Left lobe of liver (tissue), 2 donors: ENCODE measurements at places on chromosomes 5 and 9. TPM values are rescaled to one million over a fixed set of nuclear protein-coding genes. Genes with fewer than 3 reads are reported as not detected.
A peak's percentile ranks its signal among the peaks of the same experiment; 100 is the strongest.

GRCh38 chr9:88954066-88954465 lies 37.2 kb upstream of the S1PR3 start:
- DNase-seq, result no peak

DNA sequence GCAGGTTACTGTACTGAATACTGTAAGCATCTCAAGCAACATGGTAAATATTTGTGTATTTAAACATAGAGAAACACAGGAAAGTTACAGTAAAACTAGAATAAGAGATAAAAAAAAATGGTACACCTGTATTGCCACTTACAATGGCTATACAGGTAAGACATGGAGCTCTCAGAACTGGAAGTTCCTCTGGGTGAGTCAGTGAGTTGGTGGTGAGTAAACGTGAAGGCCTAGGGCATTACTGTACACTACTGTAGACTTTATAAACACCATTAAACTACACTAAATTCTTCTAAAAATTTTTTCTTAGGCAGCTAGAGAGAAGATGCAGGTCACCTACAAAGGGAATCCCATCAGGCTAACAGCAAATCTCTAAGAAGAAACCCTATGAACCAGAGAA lies 872.9 kb downstream of the TAF11L14 start:
- no peak for DNase-seq

DNA sequence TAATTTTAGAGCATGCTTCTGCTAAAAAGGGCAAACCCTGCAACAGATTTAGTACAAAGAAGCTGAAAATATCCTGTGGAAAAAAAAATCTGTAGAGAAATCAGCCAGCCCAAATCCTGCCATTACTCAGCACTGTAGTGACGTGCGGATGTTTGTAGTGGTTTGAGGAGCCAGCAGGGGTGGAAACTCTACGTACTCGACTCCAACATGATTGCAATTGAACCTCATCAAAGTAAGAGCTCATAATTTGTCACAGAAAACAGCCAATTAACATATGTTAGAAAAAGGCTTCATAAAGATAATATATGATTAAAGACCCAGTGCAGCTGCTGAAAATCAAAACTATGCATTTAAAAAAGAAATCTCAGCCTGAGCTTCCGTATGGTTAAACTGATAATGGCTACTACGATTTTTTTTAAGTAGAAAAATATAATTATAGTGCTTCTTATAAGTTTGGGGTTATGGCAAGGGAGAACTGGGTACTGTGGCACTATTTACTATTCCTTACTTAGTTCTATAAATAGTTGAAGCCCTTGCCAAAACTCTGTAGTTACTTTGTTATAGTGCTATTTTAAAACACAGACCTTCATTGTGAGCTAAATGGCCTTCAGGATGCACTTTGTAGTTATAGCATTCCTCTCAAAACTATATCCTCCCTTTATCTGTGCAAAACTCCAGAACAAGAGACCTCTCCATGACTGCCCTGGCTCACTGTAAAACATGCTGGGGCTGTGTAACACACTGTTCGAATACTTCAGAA lies 49.4 kb downstream of the MEF2C start:
- DNase-seq, result no peak

GRCh38 chr5:62283005-62283404 lies 23.0 kb upstream of the KIF2A start:
- no peak for DNase-seq

- no peak for DNase-seq
These were observed 28.6 kb upstream of the HRH2 start for GRCh38 chr5:175629261-175629660.

- no peak for DNase-seq
These were observed 28.8 kb downstream of the PDE4D start for GRCh38 chr5:59864718-59865117.

- DNase-seq, result no peak
These were observed 34.6 kb upstream of the SEMA4D start for GRCh38 chr9:89532478-89532877.

- DNase-seq, result peak; percentile 77
These were observed 267.2 kb downstream of the RAB3C start for GRCh38 chr5:58849921-58850667.

- DNase-seq, result no peak
These were observed 51.3 kb upstream of the GRIA1 start for GRCh38 chr5:153439130-153439529.

DNA sequence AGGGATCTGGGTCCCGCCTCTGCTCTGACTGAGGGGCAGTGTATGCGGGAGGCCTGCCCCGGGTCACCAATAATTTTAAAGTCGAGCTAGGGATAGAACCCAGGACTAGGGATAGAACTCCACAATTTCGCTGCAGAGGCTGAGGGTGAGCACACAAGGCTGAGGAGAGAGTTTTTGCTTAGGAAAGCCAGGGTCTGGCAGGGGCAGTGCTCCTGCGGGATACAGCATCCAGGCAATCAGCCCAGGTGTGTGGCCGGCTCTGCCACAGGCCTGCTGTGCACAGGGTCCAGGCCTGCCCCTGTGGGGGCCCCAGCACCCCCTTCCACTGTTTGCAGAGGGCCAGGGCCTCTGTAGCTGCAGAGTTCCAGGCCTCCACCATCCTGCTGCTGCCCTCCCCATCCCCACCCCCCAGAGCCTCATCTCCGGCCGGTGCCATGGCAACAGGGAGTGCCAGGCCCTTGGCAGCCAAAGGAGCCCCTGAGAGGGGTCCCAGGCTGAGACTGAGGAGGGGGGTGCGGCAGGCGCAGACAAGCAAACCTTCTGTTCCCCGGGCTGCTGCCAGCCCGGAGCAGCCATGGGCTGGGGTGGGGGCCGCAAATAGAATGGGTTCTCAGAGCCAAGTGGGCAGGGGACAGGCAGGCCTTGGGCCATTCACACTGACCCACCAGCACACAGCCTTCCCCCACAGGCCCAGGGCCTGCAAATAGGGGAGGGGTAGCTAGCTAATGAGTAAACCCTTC lies 8.6 kb downstream of the PDGFRB start:
- no peak for DNase-seq

DNA sequence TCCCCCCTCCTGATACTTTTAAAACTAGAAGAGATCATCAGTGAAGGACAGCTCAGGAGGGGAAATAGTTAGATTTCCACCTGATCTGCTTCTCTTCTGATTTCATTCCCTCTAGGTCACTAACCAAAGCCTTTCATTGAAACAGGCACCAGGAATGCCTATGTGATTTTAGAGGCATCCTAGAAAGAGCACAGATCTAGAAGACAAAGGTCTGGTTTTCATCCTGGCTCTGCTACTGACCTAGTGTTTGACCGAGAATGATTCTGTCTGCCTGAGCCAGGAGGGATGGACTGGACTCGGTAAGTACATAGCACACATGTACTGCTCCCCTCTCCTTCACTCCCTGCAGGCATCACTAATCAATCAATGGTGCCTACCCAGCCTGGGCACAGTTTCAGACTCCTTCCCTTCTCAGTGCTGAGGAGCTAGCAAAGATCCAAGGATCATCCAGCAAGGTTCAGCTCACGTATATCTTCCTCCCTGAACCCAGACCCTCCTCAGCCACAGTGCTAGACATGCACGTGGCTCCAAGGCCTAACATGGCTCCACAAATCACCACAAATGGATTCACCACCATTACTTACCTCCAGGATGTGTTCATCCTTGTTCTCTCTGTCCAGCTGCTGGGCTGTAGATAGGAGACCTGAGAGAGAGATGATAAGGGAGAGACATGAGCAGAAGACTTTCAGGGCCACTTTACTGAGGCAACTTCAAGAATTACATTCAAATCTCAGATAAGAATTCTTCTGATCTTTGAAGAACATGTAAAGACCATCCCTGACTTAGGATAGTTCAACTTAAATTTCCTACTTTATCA lies 35.2 kb downstream of the FAT2 start:
- DNase-seq, result no peak

GRCh38 chr9:131483319-131484050 lies 19.2 kb upstream of the POMT1 start:
- DNase-seq, result no peak

- DNase-seq, result no peak
These were observed 521.4 kb downstream of the CAAP1 start for GRCh38 chr9:26371236-26371635.

- no peak for DNase-seq
These were observed 607.8 kb downstream of the PSAT1 start for GRCh38 chr9:78904686-78905085.

DNA sequence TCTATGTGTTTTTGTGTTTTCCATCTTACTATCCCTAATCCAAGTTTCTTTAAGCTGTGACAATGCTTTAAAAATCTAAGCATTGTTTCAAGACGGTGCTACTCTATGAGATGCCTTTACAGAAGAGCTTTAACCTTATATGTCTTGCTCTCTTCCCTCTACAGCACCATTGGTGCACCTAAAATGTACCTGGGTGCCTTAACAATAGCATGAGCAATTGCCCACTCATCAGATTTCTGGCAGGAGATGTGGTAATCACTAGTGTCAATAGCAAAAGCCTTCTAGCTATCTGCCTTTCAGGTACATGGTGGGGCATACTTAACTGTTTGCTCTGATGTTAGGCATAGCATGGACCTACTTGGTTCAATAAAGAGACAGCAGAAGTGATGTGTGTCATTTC lies 222.3 kb upstream of the KIF2A start:
- DNase-seq, result no peak

DNA sequence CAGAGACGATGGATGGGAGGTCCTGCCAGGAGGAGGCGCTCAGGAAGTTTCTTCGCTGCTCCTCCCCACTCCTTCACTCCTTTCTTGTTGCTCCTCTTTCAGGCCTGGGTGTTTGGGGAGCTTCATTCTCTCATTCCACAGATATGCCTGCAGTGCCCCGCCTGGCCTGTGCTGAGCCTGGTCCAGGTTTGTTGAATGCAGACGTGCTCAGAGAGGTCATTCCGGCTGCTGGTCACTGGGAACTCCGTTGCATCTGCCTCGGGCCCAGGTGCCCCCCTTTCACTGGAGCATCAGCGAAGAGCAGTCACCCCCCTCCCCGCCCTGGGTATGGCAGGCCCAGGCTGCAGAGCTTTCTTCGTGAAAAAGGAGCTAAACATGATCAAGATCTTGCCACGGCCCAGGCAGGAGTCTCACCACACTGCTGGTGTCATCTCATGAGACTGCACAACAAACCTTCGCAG lies 15.5 kb downstream of the SURF6 start:
- DNase-seq, result no peak

GRCh38 chr5:33565324-33565723 lies 124.6 kb downstream of the TARS1 start:
- no peak for DNase-seq

GRCh38 chr9:93826905-93827544 lies 128.1 kb downstream of the BARX1 start:
- peak; percentile 39 for DNase-seq

DNA sequence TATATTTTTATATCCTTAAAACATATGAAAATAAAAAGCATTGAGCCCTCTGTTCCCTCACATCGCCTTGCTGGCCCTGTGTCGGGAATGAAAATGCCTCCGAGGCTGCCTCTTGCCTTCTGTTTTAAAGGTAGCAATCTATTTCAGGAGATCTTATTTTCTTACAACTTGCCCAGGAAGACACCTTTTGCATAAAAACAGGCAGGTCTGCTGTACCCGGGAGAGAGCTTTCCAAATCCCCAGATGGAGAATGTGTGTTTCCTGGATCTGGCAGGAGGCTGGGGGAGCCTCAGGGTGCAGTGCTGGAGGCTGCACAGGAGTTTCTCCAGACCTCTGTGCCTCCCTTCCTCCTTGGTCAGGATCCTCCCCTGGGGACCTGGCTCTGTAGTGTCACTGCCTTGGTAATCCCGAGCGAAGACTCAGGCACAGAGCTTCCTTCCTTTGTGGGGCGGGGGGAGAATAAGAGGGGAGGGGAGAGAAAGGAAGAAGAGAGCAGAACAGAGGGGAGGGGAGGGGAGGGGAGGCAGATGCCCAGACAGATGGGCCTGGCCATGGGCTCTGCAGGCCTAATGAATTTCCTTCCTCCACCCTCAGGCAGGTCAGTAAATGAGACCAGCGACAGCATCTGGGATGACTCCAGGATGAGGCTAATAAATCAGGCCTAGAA lies 104.0 kb upstream of the BOD1 start:
- DNase-seq, result no peak

- DNase-seq, result no peak
These were observed 48.7 kb downstream of the KIAA1958 start for GRCh38 chr9:112535301-112535700.

DNA sequence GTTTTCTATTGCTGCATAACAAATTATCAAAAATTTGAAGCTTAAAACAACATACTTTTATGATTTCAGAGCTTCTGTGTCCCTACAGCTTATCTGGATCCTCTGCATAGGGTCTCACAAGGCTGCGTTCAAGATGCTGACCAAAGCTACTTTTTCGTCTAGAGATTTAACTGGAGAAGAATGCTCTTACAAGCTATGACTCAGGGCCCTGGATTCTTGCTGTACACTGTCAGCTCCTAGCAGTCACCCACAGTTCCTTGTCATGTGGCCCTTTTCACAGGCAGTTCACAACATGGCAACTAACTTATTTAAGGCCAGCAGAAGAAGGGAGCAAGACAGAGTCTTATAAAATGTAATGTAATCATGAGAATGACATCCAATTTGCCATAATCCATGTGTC lies 70.8 kb upstream of the FAM174A start:
- DNase-seq, result no peak

DNA sequence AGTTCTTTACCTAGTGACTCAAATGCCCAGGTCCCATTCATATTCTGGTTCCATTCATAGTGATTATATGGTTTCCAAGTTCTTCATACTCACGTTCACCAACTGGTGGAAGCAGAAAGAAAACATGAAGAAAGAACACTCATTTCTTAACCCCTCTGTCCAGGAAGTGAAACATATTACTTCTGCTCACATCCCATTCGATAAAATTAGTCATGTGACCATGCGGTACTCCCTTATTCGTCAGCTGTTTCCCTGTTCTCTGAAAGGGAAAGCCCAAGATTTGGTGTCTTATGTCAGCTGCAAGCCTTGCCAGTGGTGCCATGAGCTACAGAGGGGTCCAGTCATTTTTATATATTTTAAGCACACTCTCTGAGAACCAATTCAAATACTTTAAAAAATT lies 387.0 kb upstream of the DMAC1 start:
- no peak for DNase-seq

- no peak for DNase-seq
These were observed 34.4 kb downstream of the FAM240B start for GRCh38 chr9:38685535-38685934.

GRCh38 chr9:116267021-116267420 lies 113.4 kb downstream of the PAPPA start:
- DNase-seq, result no peak

The FCN2 gene
- total RNA-seq, result 95.7 TPM

The PCSK5 gene
- 3.2 TPM for total RNA-seq

The PCDHA11 gene
- total RNA-seq, result 0.23 TPM

The PRSS3 gene
- total RNA-seq, result 5.3 TPM

The CNTNAP3B gene
- total RNA-seq, result 2.0 TPM

The PCDH12 gene
- total RNA-seq, result 3.0 TPM

The PCDHB3 gene
- total RNA-seq, result 0.15 TPM

The PCDHB16 gene
- total RNA-seq, result 0.58 TPM

The FOXI1 gene
- not detected for total RNA-seq

The NR6A1 gene
- total RNA-seq, result 2.4 TPM

The LCN1 gene
- total RNA-seq, result not detected

The FRMD3 gene
- total RNA-seq, result 0.53 TPM

The LEAP2 gene
- total RNA-seq, result 168 TPM

The MYORG gene
- 76.2 TPM for total RNA-seq
